Left hindlimb (tissue), 1 donor: ENCODE measurements at places on chromosomes 12 and 14.

DNA sequence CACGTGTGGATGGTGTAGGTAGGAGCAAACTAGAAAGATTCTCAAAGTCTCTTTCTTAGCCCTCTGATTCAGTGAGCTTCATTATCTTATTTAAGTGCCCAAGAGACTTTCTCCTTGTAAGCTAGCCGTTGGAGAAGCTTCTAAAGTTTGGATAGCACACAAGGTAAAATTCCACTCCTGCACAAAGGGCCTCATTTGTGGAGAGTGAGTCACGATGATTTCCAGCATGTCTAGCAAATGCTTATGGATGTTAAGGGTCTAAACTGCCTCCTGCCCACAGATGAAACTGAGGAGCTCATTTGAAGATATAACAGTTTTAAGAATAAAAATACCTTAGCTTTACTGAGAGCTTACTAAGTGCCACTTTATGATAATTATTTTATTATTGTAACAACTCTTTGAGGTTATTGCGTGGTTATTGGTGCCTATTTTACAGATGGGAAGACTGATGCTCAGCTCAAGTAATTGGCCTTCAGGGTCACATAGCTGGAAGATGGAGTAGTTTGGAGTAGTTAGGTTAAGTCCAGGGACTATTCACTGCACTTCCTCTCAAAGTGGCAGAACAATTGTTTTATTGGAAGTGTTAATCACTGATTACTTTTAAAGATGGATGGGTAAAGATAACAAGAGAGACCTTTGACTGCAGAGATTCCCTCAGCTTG lies 78.7 kb upstream of the HIF1A start:
- no peak for DNase-seq

DNA sequence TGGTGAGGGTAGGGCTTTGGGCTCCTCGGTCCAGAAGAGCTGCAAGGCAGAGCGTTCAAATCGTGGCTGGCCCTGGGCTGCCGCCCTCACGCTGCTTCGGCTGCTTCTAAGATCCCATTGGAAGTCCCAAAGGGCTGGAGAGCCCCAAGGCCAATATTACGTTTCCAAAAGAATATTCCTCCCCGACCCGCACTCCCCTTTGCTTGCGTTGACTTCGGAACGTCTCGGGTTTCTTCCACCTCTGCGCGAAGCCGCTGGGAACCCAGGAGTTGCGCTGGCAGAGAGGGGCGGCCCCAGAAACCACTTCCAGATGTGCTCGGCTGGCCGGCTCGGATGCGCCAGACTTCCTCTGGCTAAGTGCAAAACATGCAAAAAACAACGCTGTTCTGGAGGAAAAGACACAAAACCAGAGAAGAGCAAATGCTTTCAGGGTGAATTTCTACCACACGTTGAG lies at the start of gene GLT8D2:
Gene GLT8D2 (minus strand): TSS at position 285 of the 454 bp plus-strand sequence. CDS start 30,539 bp downstream, outside the sequence.
- peak; percentile 90 for DNase-seq

GRCh38 chr14:74491956-74492775 lies 939 bp downstream of the NPC2 start:
- DNase-seq: no peak

DNA sequence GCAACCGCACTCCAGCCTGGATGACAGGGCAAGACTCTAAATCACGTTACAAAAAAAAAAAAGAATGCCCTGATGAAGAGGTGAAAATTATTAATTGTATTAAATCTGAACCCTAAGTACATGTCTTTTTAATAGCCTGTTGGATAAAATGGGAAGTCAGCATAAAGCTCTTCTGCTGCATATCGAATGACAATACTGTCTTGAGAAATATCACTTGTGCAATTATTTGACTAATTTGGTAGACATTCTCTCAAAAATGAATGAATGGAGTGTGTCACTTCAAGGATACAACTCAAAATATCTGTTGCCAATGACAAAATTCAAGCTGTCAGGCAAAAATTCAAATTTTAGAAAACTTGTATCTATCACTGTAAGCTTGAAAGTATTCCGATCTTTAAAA lies 38.9 kb downstream of the DNAI7 start:
- DNase-seq: no peak

DNA sequence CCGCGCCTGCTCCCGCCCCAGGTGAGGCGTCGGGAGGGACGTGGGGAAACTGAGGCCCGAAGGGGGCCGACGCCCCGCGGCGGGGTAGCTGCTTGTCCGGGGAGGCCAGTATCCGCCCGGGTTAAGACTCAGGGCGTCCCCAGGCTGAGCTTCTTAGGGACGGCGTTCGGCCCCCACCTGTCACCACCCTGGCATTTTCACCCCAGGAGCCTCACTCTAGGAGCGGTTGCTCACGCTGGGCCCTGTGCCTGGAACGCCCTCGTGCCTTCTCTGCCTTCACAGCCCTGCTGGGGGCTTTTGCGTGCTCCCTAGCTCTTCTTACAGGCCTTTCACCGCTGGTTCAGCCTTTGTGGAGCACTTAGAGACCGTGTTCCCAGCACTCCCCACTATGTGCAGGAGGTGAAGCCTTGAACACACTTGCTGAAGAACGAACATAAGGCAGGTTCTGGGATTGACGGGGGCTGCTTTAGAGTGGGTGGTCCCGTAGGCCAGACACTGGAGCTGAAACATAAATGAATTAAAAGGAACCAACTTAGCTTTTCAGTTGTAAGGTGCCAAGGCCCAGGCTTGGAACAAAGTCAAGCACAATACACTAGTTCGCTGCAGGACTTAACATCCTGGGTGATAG lies 601 bp downstream of the ZNF839 start:
- peak; percentile 50 for DNase-seq

GRCh38 chr14:88904864-88905263 lies 80.4 kb downstream of the TTC8 start:
- no peak for DNase-seq

GRCh38 chr12:50057896-50058670 lies 687 bp downstream of the ASIC1 start:
- DNase-seq: peak; percentile 54

GRCh38 chr14:19878029-19878642 lies 3.2 kb downstream of the OR4K2 start:
- DNase-seq: no peak

GRCh38 chr12:59023861-59024424 lies 103.6 kb upstream of the LRIG3 start:
- DNase-seq: no peak
